ENCODE measurements at places on chromosomes 7 and 10.
A peak's percentile ranks its signal among the peaks of the same experiment; 100 is the strongest.

GRCh38 chr10:48900371-48900801, 39.3 kb downstream of the LRRC18 start:
- no peak for DNase-seq

DNA sequence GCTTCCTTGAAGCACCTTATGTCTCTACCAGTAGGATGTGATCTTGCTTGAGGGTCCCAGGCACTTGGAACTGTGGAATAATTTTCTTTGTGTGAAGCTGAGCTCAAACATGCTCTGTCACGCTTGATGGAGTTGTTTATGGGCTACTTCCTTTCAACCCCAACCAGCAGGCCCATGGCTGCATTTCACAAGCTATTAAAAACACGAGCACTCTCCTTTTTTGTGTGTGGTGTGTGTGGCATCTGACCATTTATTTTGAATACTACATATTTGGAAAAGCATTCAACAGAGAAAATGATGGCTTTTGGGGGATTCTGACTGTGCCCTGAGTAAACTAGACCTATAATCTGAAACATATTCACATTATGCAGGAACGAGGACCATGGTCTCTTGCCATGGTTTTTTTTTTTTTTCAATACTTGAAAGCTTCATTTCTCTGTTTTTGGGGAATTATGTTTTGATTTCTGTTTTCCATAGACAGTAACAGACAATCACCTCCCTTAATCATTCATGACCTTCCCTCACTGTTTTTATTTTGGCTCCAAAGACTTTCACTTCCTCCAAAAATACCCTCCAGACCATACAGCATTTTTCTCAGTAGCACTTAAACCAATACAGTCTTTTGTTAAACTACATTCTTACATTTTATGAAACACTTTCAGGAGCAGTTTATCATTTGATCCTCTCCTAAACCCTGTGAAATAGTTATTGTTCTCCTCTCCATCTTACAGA, 233.6 kb upstream of the BMPER start:
- DNase-seq, result no peak

GRCh38 chr10:102962951-102963755, 45.1 kb downstream of the CNNM2 start:
- DNase-seq, result no peak

DNA sequence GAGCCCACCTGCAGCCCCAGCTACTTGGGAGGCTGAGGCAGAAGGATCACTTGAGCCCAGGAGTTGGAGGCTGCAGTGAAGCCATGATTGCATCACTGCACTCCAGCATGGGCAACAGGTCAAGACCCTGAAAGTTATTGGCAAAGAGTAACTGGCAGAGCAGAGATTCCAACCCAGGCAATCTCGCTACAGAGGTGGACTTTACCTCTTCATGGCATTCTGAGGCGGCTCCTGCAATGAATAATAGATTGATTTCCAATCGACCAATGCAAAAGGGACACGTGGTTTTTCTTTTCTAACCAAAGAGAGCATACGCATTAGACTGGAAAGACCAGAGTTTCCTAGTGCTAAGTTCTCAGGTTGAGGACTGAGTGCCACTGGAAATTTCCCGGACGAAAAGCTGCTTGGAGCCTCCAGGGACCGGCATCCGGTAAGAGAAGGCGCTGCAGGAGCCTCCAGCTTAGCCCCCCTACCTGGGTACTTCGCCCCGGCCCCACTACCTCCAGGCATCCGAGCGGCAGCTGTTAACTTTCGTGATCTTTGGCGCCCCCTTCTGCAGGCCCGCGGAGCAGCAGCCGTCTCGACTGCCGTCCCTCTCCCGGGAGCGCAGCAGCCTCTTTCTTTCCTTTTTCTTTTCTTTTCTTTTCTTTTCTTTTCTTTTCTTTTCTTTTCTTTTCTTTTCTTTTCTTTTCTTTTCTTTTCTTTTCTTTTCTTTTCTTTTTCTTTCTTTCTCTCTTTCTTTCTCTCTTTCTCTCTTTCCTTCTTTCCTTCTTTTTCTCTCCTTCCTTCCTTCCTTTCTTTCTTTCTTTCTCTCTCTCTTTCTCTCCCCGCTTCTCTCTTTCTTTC, 4.1 kb downstream of the MBLAC1 start:
- peak; percentile 74 for DNase-seq

DNA sequence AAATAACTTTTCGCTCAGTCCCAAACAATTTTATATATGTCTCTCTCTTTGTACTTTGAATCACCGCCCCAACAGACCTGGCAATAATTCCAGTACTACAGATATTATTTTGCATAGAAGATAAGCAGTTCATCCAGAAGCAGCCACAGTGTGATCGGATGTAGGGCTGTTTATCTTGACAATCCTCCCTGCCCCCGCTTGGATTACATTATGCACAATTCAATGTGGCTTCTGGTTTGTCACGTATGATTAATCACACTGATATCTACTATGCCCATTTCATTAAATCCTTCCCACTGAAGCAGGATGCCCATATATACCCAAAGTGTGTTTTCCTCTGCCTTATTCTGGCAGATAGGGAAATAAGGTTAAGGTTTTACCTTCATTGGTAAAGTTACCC, 115.2 kb downstream of the PDE1C start:
- no peak for DNase-seq

DNA sequence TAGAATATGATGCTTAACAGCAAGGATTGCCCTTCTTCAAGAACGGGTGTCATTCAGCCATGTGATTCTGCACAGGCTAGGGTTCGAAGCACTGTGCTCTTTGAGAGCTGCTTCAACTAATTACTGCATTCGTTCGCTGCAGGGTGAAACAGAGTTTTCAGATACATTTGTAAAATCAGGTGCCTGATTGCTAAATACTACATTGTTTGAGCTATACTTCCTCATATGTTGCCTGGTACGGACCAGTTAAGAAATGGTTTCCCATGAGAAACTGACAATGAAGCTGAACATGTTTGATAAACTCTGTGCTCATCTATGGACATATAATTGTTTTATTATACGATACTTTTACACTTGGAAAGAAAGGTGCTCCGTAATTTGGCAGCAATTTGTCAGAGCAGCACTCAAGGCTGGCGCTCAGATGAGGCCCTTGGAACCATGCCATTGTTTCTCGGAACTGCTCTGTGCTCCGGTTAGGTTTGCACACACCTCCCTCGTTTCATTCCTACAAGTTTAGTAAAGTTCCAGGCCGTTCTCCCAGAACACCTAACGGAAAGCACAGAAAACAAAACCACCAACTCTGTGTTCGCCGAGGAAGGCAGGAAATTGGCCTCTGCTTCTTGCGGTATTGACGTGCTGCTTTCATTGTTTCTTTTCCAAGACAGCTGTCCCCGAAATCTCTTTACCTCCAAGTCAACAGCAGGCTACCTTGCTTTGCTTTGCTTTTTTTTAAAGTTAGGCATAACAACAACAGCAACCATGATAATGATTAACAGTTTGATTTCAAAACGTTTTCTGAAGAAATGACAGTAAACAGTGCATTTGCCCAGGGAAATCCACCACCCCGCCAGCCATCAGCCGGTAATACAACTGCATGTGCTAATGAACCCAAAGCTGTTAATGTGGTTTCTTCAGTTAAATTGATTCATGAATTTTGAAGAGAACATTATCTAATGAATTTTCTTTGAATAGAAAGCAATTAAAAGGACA, 206.9 kb downstream of the EBF3 start:
- no peak for DNase-seq

DNA sequence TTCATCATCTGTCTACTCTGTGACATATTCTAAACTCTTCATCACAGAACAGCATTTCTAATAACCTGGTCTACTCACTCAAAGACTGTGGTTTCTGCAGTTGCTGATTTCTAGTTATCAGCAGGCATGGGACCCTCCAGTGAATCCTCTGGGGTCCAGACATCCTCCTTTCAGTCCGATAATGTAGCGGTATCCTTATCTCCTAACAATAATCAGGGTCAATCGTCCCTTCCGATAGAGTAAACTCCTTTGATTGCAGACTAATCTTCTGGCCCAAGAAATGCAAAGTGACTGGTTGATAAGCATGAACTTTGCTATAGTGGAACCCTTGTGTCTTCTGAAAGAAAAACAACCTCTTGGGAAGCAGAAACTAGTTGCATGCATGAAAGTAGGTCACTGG, 1209.8 kb upstream of the CELF2 start:
- DNase-seq, result no peak

DNA sequence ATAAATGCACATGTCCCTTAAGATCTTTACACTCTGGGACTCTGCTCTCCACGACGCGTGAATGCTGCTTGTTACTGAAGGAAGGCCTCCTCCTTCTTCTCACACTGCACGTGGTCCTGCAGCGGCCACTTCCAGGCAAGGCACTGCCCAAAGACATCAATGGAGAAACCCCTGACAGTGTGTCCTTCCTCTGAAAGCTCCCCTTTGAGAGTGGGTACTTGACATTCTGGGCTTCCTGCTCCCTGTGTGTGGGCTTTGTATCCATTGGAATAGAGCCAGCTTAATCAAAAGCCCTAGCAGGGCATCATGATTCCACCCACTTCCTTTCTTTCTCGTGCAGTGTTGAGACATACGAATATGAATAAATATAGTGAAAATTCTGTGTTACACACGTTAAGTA, 69.7 kb upstream of the STK17A start:
- DNase-seq, result no peak

DNA sequence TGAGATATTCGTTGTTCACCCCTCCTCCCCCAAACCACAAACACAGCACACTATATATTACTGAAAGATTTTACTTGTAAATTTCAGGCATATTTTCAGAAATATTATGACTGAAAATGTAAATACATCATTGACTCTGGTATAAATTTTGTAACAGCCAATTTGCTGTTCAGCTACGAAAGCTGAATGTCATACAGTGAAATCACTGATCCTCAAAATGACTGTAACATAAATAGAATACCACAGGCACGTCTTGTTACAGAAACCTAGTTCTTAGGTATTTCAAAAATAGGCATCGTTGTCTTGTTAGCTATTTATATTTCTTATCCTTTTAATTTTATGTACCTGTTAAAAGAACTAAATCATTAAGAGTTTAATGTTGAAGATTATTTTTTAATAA, 15.1 kb downstream of the TRUB1 start:
- DNase-seq, result no peak

GRCh38 chr10:110637558-110638053, 6.5 kb upstream of the RBM20 start:
- DNase-seq, result no peak

DNA sequence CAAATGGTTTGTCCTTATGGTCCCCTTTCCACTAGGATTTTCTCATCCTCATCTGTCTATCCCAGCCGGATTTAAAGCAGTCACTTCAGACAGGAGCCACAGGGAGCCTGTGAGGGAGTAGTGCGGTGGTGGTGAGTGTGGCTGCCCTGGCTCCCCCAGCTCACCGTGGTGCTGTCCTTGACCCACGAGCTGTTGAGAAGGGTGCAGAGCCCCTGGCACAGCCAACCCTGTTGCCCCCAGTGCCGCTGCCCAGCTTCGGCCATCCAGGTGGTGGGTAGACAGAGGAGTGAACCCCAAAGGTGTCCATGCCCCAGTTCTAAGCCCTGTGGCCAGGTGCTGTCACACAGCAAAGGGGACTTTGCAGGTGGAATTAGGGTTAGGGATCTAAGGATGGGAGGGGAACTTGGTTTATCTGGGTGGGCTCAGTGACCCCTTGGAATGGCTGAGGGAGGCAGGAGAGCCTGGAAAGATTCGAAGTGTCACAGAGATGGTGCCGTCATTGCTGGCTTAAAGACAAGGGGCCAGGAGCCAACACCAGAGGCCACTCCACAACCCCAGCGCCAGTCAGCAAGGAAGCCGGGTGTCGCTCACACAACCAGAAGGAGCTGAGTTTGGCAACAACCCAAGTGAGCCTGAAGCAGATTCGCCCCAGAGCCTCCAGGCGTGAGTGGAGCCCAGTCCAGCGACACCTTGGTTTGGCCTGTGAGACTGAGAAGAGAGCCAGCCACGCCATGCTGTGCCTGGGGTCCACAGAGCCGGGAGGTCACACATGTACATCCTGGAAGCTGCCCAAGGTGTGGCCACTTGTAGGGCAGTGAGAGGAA, 142.4 kb downstream of the ADCY1 start:
- no peak for DNase-seq

- no peak for DNase-seq
Observed at GRCh38 chr10:44939691-44940401, 19.8 kb upstream of the RASSF4 start.

DNA sequence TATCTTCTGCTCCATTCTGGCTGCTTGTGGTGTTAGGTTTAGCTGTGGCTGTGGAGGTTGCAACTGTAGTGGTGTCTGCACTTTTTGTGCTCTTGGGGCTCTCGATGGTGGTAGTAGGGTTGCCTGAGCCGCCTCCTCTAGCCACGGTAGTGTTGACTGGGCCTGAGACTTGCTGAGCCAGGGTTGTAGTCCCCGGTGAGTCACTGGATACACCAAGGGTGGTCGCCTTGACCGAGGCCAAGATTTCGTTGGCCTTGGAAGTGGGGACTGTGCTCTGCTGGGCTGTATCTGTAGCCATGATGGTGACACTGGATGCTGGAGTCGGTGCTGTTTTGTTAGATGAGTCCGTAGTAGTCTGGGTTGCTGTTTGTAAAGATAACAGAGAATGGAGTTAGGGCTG, 45.4 kb downstream of the PODXL start:
- DNase-seq, result no peak

GRCh38 chr7:26989897-26990670, 105.7 kb downstream of the HOXA1 start:
- DNase-seq, result no peak

- no peak for DNase-seq
Observed at GRCh38 chr10:126063353-126063791, 167.0 kb downstream of the FANK1 start.

DNA sequence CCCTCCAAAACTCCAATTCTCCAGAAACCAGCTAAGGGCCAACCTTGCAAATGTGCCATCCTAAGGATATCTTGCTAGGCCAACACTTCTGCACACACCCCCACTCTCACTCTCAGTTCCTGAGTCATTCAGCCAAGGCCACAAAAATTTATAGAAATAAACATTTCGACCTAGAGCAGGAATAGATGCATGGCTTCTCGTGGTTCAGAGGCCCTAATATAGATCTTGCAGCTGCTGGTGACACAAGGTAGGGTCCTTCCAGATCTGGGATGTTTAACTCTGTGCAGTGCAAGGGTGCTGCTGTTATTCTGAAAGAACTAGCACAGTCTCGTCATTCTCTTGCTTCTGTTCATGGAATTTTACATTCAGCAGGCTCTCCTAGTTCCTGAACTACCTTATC, 369.3 kb downstream of the CALN1 start:
- no peak for DNase-seq

Measured in stimulated activated CD4-positive, alpha-beta T cell treated with anti-CD3 and anti-CD28 coated beads, TNF-alpha, amount 100 ng/mL, for 1 hour (primary cell).